Activated CD4-positive, alpha-beta memory T cell treated with anti-CD3 and anti-CD28 coated beads, Interleukin-2, amount 10 ng/mL, durations not matched to agents 7 days and 5 days (primary cell): ENCODE measurements at places on chromosomes 11 and 22.

GRCh38 chr11:78943841-78944240 is 369.2 kb upstream of the NARS2 start:
- DNase-seq, result no peak

- DNase-seq, result no peak
Observed at GRCh38 chr22:41132550-41132949, 40.2 kb downstream of the EP300 start.

GRCh38 chr11:7892840-7893254 is 38.2 kb downstream of the OR10A6 start:
- DNase-seq, result no peak

- no peak for DNase-seq
Observed at GRCh38 chr22:35539487-35539886, 1.1 kb upstream of the RASD2 start.

GRCh38 chr22:35220221-35220620 is 37.1 kb upstream of the HMGXB4 start:
- DNase-seq, result no peak

GRCh38 chr22:23530766-23531282 is 49.3 kb downstream of the IGLL1 start:
- DNase-seq, result no peak

GRCh38 chr11:119375337-119376196 is 5.9 kb downstream of the USP2 start:
- DNase-seq, result no peak

GRCh38 chr11:104534278-104534677 is 364.0 kb downstream of the CASP12 start:
- DNase-seq, result no peak

- DNase-seq, result no peak
Observed at GRCh38 chr11:57903441-57904123, 120.1 kb upstream of the OR9Q1 start.

DNA sequence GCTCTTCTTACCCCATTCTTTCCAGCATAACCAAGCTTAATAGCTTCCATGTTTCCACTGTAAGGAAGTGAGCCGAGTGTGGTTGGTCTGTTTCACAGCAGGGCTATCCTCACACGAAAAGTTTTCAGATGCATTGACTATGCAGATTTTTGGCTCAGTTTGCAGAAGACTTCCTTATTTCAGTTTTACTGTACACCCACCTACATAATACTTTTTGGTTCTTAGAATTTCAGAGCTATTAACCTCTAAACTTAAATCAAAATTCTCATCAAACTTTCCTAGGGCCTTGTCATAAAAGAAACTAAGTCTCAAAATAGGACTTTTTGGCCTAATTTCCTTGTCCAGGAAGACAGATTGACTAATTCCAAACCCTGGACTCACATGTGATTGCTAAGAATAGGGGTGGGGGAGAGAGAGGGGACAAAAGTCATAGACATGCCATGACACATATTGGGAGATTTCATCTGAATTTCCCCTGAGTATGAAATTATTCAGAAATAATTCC is 7.3 kb upstream of the EHF start:
- DNase-seq, result no peak

- no peak for DNase-seq
Observed at GRCh38 chr11:35764417-35764816, 101.8 kb downstream of the TRIM44 start.

GRCh38 chr11:98895936-98896335 is 124.8 kb upstream of the CNTN5 start:
- DNase-seq, result no peak
